ENCODE measurements at places on chromosomes 4 and X. TPM values are rescaled to one million over a fixed set of nuclear protein-coding genes. Genes with fewer than 3 reads are reported as not detected.

GRCh38 chrX:2697741-2698299, 6.7 kb downstream of the CD99 start:
- no peak for DNase-seq

- no peak for DNase-seq
Measured at GRCh38 chrX:138709886-138710791, 1.4 kb downstream of the FGF13 start.

GRCh38 chr4:8858701-8859210, 12.9 kb downstream of the HMX1 start:
- no peak for DNase-seq

DNA sequence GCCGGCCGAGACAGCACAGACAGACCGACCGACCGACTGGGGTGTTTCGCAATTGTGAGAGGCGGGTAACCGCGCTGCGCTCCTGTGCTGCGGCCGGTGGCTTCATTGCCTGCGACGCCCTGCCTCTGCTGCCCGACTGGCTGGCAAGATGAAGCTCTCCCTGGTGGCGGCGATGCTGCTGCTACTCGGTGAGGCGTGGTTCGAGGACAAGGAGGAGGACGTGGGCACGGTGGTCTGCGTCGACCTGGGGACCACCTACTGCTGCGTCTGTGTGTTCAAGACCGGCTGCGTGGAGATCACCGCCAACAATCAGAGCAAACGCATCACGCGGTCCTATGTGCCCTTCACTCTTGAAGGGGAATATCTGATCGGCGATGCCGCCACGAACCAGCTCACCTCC, 565.7 kb upstream of the SMIM31 start:
- DNase-seq: no peak

DNA sequence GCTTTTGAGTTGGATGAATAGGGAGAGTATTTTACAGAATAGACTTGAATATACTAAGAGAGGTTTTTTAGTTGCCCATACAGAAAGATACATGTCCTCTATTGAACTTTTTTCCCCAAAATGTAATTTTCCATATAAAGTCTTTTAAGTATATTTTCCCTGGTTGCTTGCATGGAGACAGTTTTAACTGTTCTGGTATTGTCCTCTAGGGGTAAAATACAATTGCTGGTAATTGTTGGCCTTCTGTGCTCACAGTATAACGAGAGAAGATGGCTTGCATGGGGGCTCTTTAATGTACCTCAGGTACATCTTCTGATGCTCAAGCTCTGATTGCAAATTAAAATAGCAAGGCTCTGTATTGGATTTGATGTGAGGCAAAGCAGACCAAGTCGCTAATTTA, 136.1 kb downstream of the ARX start:
- no peak for DNase-seq

The ODAPH gene
- total RNA-seq: not detected

- no peak for DNase-seq
Measured at GRCh38 chr4:148214529-148215166, 227.6 kb downstream of the NR3C2 start.

The STBD1 gene
- total RNA-seq: 34.7 TPM

DNA sequence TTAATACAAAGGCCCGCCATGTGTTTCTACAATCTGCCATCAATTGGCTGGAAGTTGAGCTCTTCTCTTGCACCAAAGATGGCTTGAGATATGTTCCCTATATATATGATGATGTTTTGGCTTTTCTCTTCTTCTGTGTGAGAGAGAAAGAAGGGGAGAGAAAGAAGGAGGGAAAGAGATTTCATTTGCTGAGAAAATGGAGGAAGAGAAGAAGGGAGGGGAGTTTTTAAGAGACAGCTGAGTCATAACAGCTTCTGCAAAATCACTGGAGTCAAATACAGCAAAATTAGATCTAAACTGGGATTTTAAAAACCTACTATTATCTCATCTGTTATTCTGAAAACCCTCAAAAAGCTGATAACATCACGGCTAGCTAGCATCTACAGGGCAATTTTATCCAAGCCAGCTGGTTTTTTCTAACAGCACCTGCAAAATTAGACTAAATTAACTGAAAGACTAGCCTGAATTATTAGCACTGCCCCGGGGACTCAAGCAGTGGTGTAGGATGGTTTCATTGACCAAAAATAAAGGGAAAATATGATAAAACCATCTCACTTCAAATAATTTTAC, 647.6 kb upstream of the ACTRT1 start:
- DNase-seq: no peak

DNA sequence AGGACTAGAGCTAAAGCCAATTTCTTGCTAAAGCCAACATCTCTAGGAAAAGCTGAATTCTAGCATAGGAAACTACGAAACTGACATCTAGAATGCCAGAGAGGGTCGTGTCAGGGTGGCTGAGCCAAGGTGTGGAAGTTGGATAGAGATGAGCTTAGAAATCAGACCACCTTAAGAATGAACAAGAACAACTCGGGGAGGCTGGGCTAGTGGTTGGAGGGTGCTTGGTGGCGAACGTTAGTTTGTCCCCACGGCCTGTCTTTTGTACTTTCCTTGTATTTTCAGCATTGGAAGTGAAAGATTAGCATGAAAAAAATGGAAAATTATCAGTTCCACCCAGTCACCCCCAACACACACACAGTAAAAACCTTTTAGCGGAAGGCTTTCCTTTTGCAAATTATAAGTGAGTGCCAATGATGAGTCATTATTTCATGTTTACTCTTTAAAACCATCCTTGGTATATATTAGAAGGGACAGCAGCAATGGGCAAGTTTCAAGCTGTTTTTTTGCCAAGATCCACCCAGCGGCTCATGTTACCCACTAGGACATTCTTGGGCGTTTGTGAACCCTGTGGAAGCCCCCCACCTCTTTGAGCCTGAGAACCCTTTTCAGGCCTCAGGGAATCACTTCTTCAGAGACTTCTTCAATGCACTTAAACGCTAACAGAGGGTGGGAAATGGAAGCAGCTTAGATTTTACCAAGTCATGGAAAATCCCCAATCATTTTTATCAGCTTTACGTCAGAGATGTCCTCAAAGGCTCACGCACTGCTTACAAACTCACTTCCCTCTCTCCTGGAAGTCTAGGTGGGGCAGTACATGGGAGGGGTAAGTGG, 4.9 kb upstream of the PPEF1 start:
- DNase-seq: no peak

DNA sequence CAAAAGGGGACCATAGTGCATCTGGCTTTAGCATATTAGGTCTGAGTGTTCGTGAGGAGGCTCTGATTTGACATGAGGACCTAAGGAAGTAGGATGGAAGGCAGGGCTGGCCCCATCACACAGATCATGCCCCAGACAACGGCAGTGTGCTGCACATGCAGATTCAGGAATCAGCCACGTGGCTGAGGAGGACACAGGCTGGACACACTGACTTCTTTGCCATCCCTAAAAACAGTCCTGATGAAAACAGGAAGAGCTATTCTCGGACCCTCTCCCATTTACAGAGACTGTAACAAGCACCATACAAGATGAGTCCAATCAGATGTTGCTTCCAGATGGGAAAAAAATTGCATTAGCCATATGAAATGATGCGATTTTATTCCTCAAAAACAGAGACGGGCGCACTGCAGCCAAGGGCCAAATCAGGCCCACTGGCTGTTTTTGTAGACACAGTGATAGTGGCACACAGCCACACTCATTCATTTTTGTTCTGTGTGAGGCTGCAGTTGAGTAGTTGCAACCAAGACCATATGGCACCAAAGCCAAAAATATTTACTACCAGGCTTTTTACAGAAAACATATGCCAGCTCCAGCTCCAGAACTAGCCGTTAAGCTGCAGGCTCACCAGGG, 41.0 kb downstream of the ACSL1 start:
- DNase-seq: no peak

- no peak for DNase-seq
Measured at GRCh38 chr4:61772126-61772525, 572.0 kb downstream of the ADGRL3 start.

GRCh38 chr4:17476853-17477252, 35.0 kb downstream of the QDPR start:
- DNase-seq: no peak

The CT45A3 gene
- not detected for total RNA-seq

DNA sequence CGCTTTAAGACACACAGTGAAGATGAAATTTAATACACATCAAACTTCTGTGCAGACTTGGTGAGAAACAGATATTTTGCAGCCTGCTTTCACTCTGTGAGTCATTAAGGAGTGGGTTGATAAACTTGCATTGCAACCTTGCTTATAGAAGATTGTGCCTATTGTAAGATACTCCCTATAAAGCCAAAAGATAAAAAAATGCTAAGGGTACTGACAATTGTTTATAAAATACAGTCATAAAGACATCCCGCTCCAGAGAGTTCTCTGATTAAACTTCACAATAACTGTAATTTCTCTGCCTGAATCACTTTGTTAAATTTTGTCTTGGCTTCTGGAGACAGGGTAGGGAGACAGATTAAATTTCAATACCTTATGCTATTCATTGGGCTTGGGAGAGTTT, 49.1 kb downstream of the GALNT7 start:
- no peak for DNase-seq

DNA sequence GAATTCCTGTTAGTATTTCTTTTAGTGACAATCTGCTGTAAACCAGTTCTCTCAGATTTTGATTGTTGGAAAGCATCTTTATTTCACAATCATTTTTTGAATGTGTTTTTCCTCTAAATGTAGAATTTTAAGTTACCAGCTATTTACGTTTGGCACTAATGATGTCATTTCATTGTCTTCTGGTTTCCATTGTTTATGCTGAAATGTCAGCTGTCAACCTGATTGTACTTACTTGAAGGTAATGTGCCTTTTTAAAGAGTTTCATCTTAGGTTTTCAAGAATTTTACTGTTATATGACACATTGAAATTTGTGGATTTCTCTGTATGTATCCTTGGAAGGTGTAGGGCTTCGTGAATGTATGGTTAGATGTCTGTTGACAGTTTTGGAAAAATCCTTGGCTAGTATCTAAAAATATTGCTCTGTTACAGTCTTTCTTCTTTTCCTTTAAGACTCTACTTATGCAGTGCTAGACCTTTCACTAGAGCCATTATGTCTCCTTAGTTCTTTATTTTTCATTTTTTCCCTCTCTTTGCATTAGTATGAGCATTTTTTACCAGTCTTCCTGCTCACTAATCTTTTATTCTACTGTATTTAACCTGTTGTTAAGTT, 30.4 kb downstream of the SMAD1 start:
- DNase-seq: no peak

DNA sequence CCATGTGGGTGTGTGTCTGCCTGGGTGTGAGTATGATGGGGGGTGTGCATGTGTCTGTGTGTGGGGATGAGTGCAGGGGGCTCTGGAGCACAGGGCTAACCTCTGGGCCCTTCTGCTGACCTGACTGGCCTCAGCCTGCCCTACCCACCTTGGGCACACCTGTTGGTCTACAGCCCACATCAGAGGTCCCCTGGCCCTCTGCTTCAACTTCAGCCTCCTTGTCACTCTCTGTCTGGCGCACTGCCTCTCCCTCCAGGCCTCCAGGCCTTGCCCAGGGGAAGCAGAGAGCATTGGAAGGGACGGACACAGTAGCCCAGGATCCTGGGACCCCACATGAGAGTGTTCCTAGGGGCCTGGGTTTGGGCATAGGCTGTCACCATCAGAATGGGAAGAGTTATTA, 115.4 kb downstream of the EFNB1 start:
- DNase-seq: peak; percentile 53

The PRPS2 gene
- total RNA-seq: 17.6 TPM

DNA sequence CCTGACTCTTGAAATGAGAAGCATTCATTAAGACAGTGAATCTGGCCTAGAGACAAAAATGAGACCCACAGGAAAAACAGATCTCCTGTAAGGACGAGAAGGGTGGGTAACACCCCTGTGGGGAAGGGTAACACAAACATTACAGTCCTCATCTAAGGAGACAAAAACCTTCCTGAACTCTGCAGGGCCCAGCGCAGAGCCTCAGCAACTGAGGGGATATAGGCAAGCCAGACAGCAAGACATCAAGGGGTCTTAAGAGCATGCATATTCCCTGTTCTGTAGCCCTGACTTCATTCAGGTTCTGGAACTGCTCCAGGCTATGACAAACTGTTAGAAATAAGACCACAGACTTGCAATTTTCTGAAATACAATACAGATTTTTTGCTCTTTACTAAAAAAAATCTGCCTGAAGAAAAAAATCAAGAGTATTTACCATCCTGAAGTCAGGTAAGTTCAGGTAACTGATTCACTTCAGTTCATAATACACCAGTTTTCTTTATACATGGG, 15.5 kb downstream of the COX18 start:
- DNase-seq: no peak

The ITM2A gene
- 46.2 TPM for total RNA-seq
